ENCODE measurements at places on chromosomes 12 and 14.

DNA sequence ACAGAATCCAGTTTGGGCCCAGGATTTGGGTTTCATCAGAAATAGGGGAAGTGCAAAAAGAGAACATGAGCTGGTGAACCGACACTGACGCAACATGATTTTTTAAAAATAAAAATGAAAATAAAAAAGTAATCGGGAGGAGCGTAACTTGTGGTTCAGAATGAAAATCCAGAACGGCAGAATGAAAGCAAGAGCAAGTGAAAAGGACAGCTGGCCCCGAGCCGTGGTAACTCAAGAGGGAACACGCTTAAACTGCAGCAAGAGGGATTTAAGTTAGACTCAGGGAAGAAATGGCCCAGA lies 1.6 kb downstream of the SLC6A12 start:
- DNase-seq, result no peak

DNA sequence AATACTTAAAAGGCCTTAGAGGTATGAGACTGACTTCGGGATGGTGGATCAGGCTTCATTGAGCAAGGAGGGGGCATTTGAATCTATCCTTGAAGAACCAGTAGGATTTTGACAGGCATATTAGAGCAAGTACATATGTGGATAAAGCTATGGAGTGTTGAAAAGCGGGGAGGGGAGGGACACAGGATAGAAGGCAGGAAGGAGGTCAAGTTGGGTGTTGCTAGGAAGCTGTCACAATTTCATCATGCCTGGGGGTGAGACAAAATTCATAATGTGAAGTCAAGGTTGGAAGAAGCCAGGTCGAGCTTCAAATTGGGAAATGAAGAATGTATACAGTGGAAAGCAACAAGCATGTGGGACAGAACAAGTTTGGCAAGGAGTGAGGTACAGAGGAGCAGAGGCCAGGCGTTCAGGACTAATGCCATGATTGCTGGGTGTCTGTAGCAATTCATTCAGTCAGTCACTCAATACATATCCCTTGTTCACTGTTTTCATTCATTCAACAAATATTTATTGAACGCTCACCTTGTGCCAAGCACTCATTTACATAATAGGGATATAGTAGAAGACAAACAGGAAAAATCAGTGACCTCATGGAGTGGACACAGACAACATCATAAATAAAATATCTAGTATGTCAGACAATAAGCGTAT lies 58.3 kb upstream of the LTA4H start:
- no peak for DNase-seq

GRCh38 chr12:76591476-76591875 lies 31.9 kb upstream of the OSBPL8 start:
- peak; percentile 66 for DNase-seq

- DNase-seq, result no peak
These were observed 1.1 kb downstream of the C14orf93 start for GRCh38 chr14:23008831-23009230.

DNA sequence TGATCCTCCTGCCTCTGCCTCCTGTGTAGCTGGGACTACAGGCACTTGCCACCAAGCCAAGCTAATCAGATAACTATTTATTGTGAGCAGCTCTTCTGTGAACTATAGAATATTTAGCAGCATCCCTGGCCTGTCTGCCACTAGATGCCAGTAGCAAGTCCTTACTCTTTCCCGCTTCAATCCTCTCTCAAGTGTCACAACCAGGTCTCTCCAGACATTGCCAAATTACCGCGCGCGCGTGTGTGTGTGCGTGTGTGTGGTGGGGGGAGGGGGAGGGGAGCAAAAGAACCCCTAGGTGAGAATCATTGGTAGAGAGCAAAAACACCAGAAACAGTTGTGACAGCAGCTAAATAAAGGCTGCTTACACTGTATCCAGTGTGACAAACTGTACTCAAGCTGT lies 49.9 kb downstream of the PPP2R5E start:
- DNase-seq, result peak; percentile 38

DNA sequence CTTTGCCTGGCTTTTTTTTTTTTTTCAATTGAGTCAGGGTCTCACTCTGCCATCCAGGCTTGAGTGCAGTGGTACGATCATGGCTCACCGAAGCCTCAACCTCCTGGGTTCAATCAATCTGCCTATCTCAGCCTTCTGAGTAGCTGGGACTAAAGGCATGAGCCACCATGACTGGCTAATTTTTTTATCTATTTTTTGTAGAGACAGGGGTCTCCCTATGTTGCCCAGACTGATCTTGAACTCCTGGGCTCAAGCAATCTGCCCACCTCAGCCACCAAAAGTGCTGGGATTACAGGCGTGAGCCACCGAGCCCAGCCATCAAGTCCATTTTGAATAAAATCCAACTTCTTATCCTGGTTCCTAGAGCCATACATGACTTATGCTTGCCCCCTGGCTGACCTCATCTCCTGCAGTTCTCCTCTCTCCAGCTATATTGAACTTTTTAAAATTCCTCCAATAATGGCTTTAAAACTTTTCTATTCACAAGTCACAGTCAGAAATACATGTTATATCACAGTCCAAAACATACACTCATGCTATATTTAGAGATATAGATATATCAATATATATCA lies 10.4 kb upstream of the RND1 start:
- DNase-seq, result no peak

DNA sequence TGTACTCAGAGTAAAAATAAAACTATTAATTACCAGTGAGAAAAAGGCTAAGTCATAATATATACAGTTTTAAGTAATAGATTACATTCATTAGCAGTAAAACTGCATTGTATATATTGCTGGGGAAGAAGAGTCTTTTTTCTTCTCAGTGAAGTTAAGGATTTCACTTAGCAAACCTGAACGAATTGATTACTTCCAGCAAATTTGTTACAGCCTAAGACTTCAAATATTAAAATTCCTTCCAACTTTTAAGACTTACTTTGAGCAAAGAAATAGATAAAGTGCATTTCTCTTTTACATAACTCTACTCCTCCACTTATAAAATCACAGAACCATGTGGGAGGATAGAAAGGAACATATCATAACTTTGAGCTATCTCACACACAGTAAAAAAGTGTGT lies 43.3 kb downstream of the PIK3C2G start:
- DNase-seq, result no peak

- DNase-seq, result peak; percentile 69
These were observed 12.2 kb upstream of the SPTB start for GRCh38 chr14:64891839-64892375.

GRCh38 chr12:46160981-46161690 lies 107.7 kb downstream of the SLC38A1 start:
- DNase-seq, result no peak

DNA sequence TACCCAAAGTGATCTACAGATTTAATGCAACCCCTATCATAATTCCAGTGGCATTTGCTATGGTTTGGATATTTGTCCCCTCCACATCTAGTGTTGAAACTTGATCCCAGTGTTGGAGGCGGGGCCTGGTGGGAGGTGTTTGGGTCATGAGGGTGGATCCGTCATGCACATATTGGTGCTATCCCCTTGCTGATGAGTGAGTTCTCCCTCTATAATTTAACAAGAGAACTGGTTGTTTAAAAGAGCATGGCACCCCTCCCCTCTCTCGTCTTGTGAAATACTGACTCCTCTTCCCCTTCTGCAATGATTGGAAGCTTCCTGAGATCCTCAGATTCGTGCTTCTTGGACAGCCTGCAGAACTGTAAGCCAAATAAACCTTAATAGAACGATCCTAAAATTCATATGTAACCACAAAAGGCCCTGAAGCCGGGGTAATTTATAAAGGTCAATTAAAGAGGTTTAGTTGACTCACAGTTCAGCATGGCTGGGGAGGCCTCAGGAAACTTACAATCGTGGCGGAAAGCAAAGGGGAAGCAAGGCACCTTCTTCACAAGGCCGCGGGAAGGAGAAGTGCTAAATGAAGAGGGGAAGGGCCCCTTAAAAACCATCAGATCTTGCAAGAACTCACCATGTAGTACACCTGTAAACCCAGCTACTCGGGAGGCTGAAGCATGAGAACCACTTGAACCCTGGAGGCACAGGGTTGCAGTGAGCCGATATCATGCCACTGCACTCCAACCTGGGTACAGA lies 41.2 kb downstream of the SLC39A9 start:
- no peak for DNase-seq

DNA sequence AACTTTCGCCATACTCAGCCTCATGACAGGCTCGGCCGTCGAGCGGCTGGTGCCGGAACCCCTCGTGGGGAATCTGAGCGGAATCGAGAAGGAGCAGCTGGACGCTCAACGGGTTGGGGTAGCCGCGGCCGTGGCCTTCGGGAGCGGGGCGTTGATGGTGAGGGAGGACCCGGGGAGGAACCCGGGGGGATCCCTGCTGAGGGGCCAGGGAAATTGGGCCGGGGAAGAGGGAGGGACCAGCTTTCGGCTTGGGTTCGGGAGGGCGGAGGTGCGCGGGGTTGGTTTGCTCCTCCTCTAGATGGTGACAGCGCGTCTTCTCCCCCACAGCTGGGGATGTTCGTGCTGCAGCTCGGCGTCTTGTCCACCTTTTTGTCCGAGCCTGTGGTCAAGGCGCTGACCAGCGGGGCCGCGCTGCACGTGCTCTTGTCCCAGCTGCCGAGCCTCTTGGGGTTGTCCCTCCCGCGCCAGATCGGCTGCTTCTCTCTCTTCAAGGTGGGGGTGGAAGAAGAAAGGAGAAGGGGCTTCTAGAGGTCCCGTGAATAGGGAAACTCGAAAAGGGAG lies 9.8 kb downstream of the ARHGEF25 start:
- DNase-seq, result no peak

DNA sequence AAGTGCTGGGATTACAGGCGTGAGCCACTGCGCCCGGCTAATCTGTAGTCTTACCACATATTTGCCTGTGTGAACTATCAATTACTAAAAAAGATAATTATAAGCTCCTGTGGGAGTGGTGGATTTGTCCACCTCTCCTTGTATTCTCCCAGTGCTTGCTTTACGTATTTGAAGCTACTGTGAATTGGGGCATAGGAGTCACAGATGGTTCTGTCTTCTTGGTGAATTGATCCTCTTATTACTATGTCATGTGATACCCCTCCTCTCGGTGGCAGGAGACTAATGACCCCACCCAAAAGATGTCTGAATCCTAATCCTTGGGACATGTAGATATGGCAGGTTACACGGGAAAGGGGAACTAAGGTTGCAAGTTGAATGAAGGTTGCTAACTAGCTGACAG lies 11.8 kb downstream of the GPR132 start:
- no peak for DNase-seq

GRCh38 chr14:105061428-105062047 lies 3.7 kb downstream of the GPR132 start:
- no peak for DNase-seq

DNA sequence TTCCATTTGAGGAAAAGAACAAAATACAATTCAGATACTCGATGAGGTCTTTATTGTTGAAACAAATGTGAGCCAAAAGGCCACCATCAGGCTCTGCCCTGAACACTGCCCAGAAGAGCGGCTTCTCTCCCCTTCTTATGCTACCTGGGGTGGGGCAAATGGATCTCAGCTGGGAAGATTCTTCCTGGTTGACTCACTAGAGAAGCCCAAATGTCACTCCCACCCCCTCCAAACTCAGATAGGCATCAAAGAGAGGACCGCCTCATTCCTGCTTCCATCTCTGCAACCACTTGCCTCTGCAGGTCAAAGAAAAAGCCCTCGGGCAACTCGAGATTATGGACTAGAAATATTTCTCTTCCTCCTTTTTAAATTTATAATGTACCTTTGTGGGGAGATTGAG lies 55.8 kb downstream of the TBX3 start:
- DNase-seq, result no peak

DNA sequence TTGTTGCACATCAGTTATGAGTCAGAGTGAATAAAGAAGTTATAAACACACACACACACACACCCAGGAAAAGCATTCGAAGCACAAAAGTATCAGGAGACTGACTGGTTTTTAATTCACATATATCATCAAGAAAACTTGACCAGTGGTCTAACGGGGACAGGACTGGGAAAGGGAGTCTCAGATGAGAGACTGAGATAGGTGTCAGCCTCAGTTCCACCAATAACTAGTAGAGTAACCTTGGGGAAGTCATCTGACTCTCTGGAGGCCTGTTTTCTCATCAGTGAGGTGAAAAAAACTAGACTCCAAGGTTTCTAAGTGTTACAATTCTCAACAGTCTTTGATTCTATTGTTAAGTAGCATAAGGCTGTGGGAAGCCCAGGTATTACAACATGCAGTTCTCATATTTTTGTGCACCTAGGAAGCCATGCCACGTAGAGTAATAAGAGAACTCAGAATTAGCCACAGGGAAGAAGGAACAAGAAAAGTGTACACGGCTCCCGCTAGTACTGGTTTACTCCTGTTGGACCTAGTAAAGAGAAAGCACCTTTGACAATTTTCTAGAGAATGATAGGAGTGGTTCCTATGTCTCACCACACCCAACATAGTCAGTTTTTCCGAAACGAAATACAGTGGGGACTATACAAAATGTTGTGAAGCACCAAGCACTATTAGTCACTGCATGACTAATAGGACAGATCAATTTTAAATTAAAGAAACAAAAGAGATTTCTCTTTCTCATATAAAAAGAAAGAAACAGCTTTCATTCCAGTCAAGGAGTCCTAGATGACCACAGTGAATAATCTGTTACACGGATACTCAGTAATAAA lies 5.0 kb downstream of the PPTC7 start:
- DNase-seq, result peak; percentile 86

DNA sequence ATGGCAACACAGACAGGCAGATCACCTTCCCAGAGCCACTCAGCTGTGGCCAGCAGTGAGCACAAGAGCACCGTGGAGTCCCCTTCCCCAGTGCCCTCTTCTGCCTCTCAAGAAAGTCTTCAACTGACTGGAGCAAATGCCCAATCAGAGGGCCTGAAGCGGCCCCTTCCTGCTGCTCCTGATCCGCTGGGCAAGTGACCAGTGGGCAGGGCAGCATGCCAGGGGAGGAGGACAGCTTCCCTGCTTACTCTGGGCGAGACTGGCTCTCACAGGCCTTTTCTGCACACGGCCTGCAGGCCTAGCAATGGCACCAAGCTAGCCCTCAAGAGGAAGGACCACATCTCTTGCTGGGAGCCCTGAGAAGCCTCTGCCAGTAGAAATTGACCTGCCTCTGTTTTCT lies 890 bp downstream of the KRT71 start:
- no peak for DNase-seq

GRCh38 chr14:49853572-49854375 lies 1.2 kb upstream of the NEMF start:
- DNase-seq, result peak; percentile 83

GRCh38 chr12:82027612-82028011 lies 268.5 kb upstream of the PPFIA2 start:
- no peak for DNase-seq

GRCh38 chr12:108610856-108611605 lies 13.1 kb upstream of the TMEM119 start:
- DNase-seq, result no peak

- no peak for DNase-seq
These were observed 1277.4 kb downstream of the LRFN5 start for GRCh38 chr14:42884100-42884499.

GRCh38 chr14:103854822-103855733 lies 7.7 kb upstream of the PPP1R13B start:
- DNase-seq, result no peak

Measured in HFFc6 (cell line).